ENCODE measurements at places on chromosomes 4 and X.

DNA sequence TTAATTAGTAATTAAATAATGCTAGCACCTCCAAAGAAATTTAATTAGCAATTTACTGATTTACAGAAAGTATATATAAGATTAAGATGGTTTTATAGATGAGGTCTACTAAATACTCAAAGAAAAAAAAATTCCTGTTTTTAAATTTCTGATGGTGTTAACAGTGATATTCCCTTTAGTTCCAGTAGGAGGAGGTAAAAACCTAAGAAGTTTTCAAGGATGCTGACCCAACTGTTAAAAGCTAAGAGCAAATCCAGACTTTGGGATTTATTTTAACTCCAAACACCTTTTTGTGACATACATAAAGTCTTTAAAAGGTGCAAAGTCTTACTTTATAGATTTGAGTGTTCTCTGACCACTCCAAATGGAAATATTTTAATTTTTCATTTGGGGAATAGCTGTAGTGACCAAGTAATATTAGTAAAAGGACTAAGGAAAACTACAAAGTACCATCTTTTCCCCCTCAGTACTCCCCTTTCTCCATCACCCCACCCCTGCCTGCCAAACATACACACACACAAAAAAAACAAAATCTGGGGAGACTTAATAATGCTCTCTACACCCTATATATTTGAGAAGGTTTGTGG, 34.2 kb upstream of the CSN1S1 start:
- no peak for DNase-seq

- DNase-seq, result no peak
Measured at GRCh38 chrX:115650449-115650848, 89.5 kb downstream of the PLS3 start.

- DNase-seq, result no peak
Measured at GRCh38 chrX:40061005-40061404, 36.8 kb downstream of the BCOR start.

GRCh38 chr4:39469429-39470077, 10.7 kb downstream of the LIAS start:
- peak; percentile 51 for DNase-seq

DNA sequence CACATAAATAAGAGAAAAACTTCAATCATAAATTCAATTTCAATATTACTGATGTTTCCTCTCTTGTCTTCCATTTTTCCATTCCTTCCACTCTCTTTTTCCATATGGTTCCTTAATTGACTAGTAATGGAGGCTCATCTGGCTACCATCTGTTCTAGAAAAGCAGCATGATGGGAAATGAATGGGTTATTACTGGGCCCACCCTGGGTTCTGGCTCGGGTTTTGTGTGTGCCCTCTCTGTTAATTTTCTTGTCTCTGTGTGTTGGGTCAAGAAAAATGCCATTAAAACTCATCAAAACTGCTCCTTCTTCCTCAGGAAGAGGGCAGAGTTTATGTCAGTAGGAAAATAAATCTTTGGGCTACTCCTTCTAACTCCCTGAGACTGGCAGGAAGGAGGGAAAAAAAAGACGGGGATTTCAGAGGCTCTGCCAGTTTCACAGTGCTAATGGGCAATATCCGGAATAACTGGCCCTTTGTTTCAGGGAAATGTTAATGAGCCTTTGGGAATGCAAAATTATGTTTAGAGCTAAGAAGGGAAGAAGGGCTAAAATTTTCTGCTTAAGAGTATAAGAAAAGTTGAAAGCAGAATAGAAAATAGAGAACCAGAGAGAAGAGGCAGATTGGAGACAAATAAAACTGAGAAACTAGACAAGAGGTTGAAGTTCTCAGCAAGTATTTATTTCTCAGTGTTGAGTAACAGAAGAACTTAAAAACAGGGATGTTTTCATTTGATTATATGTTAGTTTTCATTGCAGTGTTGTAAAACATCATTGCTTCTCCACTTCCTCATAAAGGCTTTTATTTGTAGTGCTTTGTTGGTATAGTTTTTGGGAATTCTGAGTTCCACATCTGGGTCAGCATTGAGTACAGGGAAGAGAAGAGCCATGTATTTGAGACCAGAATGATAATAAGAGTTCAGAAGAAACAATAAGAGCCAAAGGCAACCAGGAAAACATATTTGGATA, 19.7 kb downstream of the GABRB1 start:
- no peak for DNase-seq

DNA sequence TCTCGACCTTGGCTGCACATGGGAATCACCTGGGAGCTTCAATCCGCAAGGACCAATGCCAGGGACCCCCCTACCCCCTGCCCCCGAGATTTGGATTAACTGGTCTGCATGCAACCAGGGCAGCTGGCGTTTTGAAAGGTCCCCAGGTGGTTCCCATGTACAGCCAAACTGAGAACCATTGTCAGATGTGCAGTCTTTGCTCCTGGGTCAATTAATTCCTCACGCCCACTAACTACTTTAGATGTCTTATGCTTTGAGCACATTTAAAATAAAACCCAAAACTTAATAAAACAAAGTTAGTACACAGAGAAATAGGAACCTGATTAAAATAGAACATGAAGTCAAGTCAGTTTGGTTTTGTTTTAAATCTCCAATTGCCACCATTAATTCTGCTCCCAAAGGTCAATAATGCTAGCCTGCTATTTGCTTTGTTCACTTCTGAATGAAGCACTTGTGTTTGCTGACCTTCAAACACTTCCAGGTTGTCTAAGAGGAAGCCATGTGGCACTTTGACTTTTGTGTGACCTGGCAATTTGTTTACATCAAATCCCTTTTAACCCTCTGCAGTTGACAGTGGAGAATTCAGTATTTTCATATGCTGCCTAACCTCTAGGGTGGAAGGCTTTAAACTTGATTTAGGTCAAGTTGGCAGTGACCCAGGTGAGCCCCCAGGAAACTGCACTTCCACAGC, 27.2 kb upstream of the TMSB4X start:
- no peak for DNase-seq

- DNase-seq, result no peak
Measured at GRCh38 chr4:152860046-152860445, 76.1 kb upstream of the FHDC1 start.

GRCh38 chrX:93673869-93674271, at the start of gene FAM133A:
Gene FAM133A, plus strand, starts transcription at chrX:93674206. Its CDS starts 35,214 bp downstream, at chrX:93709420.
- peak; percentile 22 for DNase-seq

- no peak for DNase-seq
Measured at GRCh38 chrX:40082447-40083119, 15.2 kb downstream of the BCOR start.

DNA sequence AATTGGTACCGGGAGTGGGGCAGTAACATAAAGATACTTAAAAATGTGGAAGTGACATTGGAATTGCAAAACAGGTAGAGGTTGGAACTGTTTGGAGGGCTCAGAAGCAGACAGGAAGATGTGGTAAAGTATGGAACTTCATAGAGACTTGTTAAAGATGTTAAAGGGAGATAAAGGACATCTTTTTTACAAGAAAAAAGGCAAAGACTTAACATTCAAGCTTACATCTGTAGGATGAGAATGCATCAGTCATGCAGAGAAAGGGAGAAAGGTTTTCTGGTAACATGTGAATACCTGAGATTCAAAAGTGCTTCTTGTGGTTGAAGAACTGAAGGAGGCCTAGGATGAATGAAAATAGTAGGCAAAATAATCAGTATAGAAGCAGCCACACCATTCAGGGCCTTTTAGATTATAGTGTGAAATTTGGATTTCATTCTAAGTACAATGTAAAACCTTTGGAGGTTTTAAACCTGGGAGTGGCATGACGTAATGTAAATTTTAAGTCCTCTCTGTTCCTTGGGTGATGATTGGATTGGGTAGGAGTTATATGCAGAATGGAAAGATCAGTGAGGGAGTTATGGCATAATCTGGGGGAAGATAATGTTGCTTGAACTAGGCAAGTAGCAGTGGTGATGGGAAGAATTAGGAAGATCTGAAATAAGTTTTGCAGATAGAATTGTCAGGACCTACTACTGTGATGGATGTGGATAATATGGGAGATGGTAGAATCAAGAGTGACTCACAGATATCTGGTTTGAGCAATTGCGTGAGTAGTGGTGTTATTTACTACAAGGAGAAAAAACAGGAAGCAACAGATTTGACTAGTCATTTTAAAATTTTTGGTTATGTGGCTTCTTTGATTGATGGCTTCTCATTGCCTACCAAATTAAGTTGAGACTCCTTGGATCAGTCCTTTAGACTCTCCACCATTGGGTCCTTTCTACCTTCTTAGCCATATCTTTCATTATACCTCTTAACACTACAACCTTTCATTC, 138.7 kb downstream of the VSIG4 start:
- DNase-seq, result no peak

DNA sequence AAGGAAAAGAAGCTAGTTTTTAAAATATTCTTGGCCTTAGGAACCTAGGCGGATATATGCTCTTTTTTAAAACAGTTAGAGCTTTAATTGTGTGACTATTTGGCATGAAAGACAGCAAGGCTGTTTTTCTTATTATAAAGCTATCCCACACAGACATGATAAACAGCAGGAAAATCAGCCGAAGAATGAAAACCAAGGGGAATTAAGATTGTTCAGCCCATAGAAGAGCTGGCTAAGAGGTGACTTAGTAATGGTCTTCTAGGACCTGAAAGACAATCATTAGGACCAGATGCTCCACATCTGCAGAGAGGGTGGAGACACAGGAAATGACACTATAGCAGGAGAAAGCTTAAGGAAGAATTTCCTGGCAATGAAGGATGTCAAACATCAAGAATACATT, 171.4 kb upstream of the NRK start:
- no peak for DNase-seq

GRCh38 chr4:26048378-26048882, 134.4 kb downstream of the SMIM20 start:
- DNase-seq, result no peak

- DNase-seq, result no peak
Measured at GRCh38 chr4:169013396-169013795, 3.3 kb upstream of the CBR4 start.

GRCh38 chr4:73139991-73140390, 70.5 kb upstream of the COX18 start:
- no peak for DNase-seq

GRCh38 chr4:93444860-93445259, 383.7 kb upstream of the ATOH1 start:
- DNase-seq, result no peak

DNA sequence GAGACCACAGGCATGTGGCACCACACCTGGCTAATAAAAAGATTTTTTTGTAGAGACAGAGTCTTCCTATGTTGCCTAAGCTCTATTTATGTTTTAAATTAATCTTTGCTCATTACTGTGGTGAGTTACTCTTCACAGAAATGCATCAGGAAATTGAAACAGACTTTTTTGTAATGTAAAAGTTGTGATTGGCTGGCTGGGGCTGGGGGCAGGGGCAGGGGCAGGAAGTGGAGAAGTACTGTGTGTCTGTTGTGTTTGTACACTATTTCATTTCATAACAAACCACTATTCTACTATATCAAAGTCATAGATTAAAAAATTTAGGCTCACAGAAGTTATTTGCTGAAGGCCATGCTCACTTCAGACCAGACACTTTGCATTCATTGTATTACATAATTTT, 19.1 kb upstream of the ABRAXAS1 start:
- no peak for DNase-seq

DNA sequence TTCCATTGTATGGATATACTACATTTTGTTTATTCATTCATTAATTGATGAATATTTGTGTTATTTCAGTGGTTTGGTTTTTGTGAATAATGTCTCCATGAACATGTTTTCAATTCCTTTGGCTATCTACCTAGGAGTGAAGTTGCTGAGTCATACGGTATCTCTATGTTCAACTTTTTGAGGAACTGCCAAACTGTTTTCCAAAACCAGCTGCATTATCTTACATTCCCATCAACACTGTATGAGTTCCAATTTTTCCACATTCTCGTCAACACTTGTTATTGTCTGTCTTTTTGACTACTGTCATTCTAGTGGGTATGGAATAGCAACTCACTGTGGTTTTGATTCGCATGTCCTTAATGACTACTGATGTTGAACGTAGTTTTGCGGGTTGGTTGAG, 388.6 kb upstream of the MAGEB2 start:
- no peak for DNase-seq

DNA sequence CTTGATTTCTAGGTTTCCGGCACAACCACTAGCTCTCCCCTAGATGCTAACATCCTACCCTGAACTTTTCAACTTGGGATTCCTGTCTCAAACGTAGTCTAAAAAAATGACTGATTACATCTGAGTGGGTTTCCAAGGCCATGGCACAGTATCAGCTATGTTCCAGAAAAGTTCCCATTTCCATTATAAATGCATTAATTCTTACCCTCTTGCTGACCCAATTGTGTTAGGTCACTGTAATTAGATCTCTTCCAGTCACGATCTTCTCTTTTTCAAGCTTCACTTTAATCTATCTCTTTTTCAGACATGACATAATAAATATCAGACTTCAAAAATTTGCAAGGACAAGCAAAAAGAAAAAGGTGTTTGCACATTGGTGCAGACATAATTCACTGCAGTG, 50.6 kb upstream of the PDE5A start:
- DNase-seq, result no peak

DNA sequence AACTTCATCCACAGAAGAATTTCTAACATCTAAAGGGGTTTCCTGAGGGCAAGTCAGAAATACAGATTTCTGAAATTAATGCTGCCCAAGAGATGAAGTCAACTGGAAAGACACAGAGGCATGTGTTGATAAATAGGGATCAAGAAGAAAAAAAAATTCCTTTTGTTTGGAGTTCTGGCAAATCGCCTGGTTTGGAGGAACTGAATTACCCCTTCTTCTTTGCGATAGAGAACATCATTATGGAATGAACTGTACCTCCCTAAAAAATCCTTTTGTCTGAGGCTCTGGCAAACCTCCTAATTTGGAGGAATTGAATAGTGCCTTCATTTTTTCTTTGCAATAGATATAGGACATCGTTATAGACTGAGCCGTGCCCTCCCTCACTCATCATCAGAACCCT, 200.9 kb downstream of the DHRSX start:
- no peak for DNase-seq

GRCh38 chrX:19028560-19028959, 44.6 kb upstream of the PHKA2 start:
- no peak for DNase-seq

DNA sequence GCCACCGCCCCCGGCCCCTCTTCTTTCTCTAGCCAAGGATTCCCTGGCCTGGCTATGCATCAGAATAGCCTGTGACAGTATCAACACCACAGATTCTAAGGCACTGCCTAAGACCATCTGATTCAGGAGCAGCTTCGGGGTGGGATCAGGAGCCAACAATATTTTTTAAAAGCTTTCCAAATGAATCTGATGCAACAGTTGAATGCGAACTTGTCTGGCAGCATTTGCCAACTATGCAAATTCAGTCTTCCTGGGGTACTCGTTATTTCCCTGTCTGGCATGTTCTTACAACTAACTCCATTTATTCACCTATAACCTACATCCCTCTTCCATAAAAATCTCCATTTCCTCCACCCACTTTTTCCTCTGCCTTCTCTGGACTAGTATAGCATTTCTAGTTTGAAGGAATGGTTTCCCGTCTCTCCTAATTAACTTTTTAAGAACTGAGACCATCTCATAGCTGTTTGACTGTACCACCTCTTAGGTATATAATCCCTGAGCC, 36.2 kb upstream of the UGDH start:
- DNase-seq, result no peak

GRCh38 chrX:129686422-129686948, 31.7 kb upstream of the APLN start:
- DNase-seq, result peak; percentile 47

All from D341Med (cell line).